ENCODE measurements at places on chromosomes 4 and X.

GRCh38 chr4:169305651-169306050 lies 34.9 kb upstream of the SH3RF1 start:
- no peak for ATAC-seq

GRCh38 chr4:72846280-72847111 lies 223.0 kb downstream of the COX18 start:
- peak; percentile 27 for ATAC-seq

DNA sequence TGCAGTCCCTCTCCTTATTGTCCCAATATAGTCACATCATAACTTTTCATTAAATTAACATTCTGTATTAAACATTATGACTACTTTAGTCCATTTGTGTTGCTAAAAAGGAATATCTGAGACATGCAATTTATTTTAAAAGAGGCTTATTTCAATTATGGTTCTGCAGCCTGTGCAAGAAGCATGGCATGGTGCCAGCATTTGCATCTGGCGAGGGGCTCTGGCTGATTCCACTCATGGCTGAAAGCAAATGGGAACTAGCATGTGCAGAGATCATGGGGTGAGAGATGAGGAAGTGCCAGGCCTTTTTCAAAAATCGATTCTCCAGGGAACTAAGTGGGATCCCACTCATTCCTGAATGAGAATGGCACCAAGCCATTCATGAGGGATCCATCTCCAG lies 476.3 kb upstream of the RPS6KA3 start:
- ATAC-seq = no peak

DNA sequence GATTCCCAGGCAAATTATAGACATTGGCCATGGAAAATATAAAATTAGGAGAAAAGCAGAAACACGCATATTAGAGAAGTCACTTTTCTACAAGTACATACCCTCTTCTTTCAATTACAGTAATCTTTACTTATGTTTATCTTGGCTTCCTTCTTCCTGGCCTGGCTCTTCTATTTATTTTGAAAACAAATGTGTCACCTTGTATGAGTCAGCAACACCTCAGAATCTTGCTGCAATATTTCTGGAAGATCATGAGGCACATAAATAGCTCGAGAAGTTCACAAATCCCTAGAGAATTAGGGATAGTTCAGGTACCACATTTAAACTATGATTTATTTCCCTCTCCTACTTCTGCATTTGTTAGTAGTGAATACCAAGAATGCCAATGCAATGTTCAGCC lies 124.6 kb downstream of the ANOS1 start:
- no peak for ATAC-seq

DNA sequence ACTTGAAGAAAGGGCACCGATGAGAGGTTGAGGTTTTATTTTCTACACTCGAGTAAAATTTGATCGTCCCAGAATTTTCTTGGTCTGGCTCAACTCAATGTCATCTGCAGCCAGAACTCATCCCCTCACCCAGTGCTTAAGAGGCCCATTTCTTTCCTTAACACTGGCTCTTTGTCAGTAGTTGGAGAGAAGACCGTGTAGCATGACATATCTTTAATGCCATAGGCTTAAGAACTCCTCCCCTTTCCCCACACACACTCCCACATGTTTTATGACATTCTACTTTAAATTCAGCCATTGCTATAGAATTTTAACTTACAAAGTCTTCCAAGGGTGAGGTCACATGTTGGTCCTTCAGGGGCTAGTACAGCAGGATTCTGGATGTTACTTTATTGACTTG lies 44.2 kb upstream of the ZNF827 start:
- no peak for ATAC-seq

GRCh38 chr4:123984886-123985285 lies 588.3 kb downstream of the SPRY1 start:
- ATAC-seq = no peak

DNA sequence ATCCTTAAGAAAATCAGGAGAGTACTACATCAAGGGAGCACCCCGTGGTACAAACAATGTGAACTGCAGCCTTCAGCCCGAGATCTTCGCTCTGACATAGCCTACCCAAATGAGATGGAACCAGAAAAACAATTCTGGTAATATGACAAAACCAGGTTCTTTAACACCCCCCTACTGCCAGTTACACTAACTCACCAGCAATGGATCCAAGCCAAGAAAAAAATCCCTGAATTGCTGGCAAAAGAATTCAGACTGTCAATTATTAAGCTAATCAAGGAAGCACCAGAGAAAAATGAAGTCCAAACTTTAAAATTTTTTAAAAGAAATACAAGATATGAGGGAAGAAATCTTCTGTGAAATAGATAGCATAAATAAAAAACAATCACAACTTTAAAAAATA lies 101.7 kb upstream of the KLF8 start:
- ATAC-seq = no peak

- peak; percentile 93 for ATAC-seq
Measured at GRCh38 chr4:108650212-108651013, at the start of gene OSTC. OSTC (plus strand) TSS chr4:108650599; CDS start chr4:108650656, 57 bp downstream.

GRCh38 chr4:40515037-40515397 lies 114.6 kb downstream of the RBM47 start:
- ATAC-seq = peak; percentile 65

GRCh38 chrX:118780911-118781310 lies 42.7 kb upstream of the ZCCHC12 start:
- ATAC-seq = no peak

DNA sequence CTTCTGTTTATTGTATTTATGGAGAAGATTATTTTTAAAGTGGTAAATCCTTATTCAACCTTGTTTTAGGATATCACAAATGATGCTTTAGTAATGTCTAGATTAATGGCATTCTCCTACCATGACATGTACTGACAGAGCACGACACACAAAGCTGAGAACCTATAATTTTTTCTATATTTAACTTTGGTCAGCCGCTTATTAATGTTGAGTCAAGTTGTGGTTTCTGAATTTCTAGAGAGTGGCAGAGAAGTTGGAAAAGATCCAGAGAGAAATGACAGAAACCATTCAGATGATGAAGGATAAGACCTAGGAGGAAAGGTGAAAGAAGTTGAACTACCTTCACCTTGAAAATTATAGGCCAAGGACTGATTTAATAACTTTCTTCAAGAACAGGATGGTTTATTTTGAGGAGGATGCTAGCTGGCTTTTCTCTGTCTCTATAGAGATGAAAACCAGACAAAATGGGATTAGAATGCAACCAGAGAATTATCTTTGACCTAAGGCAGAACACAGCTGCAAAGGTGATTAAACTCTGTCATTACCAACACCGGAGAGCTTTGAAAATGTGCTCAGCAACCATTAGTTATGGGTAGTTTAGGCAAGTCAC lies 62.6 kb upstream of the TSPAN5 start:
- ATAC-seq = peak; percentile 82

GRCh38 chr4:53050361-53050774 lies 188.3 kb downstream of the RASL11B start:
- peak; percentile 91 for ATAC-seq

DNA sequence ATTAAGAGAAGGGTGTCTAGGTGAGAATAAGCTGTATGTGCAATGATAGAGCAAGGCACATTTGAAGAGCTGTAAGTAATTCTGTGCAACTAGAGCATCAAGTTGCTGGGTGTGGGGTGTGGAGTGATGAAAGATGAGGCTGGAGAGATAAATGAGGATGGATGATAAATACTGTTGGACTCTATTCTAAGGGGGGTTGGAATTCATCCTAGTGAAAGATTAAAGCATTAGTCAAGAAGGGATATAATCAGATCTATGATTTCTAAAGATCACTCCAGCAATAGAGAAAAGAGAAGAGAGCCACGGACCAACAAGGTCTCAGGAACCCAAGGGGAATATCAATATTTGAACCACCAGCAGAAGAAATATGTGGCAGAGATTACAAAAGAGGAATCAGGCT lies 415.0 kb upstream of the RPS6KA3 start:
- ATAC-seq = no peak

- ATAC-seq = peak; percentile 26
Measured at GRCh38 chr4:62408454-62408853, 1208.3 kb downstream of the ADGRL3 start.

DNA sequence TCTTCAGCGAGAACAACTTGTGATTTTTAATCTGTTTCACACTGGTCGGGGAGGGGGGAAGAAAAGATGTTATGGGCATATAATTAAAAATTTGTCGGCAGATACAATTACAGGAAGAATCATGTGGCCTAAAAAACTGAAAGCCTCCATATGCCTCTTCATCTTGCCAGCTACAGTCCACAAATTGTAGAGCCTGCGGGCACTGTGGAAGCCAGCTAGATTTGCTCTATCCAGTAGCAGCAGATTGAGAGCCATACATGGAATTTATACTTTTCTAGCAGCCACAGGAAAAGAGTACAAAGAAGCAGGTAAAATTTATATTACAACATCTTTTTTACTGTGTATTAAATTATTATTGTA lies 147.3 kb downstream of the TBL1X start:
- ATAC-seq = no peak

DNA sequence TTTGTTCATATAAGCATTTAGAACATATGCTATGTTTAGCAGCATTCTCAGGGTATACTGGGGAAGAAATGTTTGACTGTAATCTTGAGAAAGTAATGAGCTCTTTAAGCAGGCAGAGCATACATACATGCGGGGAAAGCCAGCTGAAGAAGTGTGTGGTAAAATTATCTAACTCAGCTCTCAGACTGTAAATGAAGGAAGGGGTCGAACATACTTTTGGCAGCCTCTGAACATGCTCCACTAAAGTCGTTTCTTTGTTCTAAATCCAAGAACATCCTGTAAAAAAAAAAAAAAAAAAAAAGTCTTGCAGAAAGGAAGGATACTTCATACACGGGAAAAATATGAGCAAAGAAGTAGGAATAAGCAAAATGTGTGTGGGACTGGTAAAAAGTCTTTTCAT lies 224.8 kb downstream of the GRID2 start:
- ATAC-seq = no peak

GRCh38 chr4:86250619-86251018 lies 109.2 kb downstream of the MAPK10 start:
- ATAC-seq = no peak

DNA sequence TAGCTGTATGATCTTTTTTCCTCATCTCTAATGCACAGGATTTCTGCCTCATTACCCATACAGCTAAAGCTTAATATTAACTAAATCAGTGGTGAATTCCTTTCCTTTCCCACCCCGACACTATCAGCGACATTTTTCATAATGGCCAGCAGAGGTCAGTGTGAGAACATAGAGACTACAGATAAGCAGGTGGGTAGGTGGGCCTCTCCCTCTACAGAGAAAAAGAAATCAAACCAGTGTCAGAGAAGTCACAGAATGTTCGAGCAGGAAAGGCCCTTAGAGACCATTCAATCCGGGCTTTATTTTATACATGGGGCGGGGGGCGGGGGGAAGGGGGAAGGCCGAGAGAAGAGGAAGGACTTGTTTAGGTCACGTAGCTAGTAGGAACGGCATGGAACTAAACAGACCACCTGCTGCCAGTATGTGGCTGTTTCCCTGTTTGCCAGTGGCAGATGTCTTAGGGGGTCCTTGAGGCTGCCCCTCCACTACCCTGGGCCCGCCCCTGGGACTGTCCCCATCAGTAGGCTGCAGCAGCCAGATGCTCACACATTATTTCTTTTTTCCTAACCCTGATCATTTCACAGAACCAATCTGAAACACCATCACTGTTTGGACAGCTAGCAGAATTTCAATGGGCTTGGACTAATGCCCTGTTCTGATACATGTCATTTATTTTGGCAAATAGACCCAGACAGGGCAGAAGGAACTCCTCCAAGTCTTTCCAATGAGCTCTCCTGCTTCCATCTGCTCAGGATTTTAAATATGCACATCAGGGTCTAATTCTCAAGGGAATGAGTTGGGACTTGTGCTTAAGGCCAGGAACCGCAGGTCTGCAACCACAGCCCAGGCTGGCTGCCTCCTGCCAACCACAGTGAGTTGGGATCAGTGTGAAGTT lies 133.4 kb downstream of the ATG4A start:
- peak; percentile 71 for ATAC-seq

- no peak for ATAC-seq
Measured at GRCh38 chr4:54992266-54992665, 133.1 kb downstream of the KDR start.

DNA sequence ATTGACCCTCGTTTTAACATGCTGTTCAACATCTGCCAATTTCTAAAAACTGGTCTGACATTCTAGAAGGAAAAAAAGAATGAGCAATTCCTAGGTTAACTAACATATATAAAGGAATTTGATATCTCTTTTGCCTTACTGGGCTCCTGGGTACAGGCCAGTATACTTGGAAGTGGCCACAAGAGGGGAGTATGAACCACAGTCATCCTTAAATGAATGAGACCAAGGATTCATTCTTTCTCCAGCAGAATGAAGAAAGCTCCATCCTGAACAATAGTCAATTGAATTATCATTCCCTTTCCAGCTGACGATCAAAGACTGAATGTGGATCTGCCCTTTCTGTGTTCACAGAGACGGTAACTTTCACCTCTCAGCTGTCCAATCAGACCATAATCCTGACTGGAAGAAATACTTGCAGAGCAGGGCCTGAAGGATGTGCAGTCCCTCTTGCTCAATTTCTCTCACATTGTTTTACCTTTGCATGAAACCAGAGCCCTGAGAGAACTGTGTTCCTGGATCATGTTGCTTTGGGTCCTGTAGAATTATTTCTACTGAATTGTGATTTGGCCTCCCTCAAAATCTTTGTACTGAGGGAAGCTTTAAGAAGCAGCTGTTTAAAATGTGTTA lies 14.8 kb upstream of the SPARCL1 start:
- peak; percentile 99 for ATAC-seq

GRCh38 chrX:53421125-53421524 lies 1.3 kb downstream of the SMC1A start:
- ATAC-seq = no peak

DNA sequence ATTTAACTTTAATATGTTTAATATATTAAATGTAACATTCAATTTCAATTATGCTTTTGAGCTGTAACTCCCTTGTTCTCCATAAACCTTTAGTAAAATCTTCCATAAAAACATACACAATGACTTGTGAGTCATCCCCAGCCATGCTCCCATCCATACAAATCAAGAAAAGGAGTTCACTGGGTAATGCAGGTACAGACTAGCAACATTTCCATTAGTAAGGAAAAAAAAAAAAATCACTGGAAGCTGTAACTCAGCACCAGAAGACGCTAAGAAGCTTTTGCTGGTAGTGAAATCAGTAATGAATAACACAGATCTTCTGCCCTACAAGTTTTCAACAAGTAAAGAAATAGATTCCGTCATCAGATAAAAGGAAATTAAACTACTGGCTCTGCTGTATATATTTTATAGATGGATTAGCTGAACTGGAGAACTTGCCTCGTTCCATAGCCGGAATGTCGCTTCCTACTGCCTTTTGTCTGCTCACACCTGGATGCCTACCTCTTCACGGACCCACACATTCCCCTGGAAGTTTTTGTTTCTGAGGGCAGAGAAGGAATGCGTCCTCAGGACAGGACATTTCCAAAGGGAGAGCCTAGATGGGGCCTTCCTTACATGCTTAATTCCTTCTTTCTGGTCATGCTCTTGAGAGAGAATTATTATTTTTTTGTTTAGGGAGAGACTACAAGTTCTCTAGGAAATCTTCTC lies 298.4 kb upstream of the ANKRD50 start:
- no peak for ATAC-seq

DNA sequence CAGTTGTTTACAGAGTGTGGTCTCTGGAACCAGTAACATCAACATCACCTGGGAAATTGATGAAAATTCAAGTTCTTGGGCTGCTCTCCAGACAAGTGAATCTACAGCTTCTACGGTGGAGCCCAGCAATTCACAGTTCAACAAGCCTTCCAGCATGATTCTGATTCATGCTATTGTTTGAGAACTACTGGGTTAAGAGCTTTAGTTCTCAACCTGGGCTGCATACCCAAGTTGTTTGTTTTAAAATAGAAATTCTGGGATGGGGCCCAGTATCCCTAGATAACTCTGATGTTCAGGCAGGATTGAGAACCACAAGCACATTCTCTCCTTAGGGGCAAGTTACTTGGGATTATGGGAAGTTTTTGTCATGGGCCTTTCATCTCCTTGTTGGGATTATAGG lies 37.9 kb upstream of the PGK1 start:
- ATAC-seq = no peak

GRCh38 chr4:44056721-44057151 lies 391.9 kb downstream of the KCTD8 start:
- ATAC-seq = no peak

Measured in SK-N-SH treated with all-trans-retinoic acid at 6 μM for 48 hours (cell line).